ENCODE measurements at places on chromosomes 4 and X.

- no peak for DNase-seq
Observed at GRCh38 chr4:102578819-102579218, 77.7 kb downstream of the NFKB1 start.

- DNase-seq: no peak
Observed at GRCh38 chr4:67158666-67159065, 386.6 kb downstream of the CENPC start.

- DNase-seq: no peak
Observed at GRCh38 chr4:151021637-151022334, 6.7 kb upstream of the LRBA start.

DNA sequence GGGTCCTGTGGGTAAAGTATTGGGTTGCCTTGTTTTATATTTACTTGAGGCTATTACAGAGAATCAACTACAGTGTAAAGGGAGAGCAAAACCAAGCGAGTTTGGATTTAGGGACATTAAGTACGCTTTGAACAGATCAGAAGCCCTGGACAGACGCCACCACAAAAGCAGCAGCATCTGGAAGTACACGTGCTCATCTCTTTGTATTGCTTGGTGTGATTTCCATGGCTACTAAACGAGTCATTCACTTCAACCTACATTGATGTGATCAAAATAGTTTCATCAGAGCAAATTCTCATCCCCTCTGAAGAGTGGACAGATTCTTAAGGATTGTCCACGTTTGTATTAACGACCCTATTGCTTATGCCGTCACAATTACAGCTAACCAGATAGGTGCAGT is 85.1 kb downstream of the SORBS2 start:
- DNase-seq: no peak

DNA sequence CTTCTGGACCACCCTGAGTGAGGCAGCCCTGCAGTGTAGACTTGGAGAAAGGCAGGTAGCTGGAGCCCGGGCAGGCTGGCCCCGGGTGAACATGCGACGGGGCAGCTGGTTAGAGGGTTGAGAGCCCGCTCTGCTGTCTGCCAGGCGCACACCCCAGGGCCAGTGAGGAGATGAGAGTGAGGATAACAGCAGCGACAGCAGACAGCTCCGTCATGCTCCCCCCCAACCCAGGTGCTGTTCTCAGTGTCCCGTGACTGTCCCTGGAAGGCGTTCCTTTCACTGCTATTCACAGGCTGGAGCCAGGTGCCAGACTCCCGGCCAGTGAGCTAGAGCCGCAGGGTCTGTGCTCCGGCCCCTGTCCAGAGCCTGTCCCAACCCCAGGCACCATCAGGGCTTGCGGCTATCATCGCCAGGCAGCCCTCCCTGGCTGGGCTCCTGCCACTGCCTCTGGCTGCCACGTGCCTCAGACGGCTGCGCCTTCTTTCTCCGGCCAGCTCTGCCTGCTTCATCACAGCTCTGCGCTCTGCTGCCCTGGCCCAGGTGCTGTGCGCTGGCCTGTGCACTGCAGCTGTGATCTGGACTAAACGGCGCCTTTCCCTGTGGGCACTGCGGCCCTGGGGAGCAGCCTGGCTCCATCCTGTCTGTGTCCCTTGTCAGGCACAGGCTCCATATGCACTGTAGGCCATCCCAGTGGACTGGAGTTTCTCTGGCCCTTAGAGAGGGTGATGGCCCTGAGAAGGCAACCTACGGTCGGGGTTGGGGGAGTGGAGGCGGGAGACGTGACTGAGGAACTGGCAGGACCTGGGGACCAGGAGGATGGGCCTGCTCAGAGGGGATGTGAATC is 19.8 kb downstream of the NSG1 start:
- no peak for DNase-seq

- no peak for DNase-seq
Observed at GRCh38 chr4:100306018-100306417, 115.8 kb upstream of the DDIT4L start.

- DNase-seq: no peak
Observed at GRCh38 chr4:36152735-36153134, 91.6 kb downstream of the ARAP2 start.

DNA sequence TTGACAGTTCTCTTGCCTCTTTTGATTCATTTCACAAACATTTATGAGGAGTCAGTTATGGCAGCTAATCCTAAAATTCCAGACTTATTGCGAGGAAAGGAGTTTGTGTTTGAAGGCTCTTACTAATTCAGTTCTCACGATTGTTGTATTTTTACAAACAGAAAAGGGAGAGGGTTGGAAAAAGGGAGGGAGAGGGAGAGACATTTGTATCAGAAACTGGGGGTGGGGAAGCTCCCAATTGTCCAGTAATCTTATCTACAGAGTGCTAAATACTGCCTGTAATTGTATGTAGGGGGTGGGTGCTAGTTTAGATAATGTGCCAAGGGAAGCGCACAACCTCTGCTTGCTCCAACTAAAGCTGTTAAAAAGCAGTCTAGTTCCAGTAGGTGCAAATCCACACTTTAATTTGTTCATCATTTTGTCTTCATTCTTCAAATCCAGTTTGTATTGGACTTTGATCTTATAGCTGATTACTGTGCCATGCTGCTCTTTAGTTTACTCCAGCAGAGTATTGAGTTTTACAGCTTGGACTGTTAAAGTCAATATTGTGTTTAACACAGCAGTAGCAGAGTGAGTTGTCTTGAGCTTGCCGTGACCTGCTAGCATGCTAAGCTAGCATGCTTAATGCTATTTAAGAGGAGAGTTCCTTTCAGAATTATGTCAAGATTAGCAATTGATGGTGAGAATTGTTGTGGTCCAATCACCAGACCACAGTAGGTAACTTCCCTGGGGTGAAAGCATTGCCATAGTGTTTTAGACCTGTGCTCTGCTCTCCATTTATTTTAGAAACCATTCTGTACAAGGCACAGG is 13.9 kb downstream of the FNIP2 start:
- DNase-seq: no peak

GRCh38 chr4:124873361-124874171 is 161.0 kb upstream of the ANKRD50 start:
- DNase-seq: no peak

DNA sequence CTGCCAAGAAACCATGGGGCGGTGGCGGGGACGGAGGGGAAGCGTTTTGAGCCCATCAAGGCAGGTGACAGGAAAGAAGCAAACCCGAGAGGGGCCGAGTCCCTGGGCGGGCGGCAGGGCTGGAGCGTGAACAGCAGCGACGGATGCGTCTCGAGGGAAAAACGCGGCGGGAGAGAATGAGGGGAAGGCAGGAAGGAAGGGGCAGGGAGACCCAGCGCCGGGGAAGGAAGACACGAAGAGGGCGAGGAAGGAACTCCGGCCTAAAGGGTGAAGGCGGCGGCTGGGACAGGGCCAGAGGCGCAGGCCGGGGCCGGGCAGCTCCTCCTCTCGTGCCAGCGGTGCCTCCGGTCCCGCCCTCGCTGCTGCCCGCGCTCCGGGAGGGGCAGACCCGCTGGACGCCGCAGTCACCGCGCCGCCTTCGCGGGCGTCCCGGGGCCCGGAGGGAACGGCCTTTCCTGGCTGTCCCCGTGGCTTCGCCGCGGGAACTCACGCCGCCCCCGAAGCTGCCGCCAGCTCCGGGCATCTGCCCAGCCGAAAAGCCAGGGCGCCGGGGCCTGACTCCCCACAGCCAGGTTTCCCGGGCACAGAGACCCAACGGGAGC is 751 bp upstream of the RGS12 start:
- DNase-seq: no peak

- no peak for DNase-seq
Observed at GRCh38 chr4:123517971-123518370, 121.4 kb downstream of the SPRY1 start.

GRCh38 chr4:41359836-41360213 is 103.1 kb downstream of the UCHL1 start:
- no peak for DNase-seq

DNA sequence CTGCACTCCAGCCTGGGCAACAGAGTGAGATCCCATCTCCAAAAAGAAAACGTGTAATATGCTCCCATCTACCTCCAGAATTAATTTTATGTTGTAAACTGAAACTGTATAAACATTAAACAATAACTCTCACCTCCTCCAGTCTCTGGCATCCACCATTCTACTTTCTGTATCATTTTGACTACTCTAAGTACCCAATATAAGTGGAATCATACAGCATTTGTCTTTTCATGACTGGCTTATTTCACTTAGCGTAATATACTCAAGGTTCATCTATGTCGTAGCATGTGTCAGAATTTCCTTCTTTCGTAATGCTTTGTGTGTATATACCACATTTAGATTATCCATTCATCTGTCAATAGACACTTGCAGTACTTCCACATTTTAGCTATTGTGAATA is 20.6 kb downstream of the F8 start:
- no peak for DNase-seq

GRCh38 chr4:53908661-53909078 is 155.7 kb downstream of the CHIC2 start:
- no peak for DNase-seq

DNA sequence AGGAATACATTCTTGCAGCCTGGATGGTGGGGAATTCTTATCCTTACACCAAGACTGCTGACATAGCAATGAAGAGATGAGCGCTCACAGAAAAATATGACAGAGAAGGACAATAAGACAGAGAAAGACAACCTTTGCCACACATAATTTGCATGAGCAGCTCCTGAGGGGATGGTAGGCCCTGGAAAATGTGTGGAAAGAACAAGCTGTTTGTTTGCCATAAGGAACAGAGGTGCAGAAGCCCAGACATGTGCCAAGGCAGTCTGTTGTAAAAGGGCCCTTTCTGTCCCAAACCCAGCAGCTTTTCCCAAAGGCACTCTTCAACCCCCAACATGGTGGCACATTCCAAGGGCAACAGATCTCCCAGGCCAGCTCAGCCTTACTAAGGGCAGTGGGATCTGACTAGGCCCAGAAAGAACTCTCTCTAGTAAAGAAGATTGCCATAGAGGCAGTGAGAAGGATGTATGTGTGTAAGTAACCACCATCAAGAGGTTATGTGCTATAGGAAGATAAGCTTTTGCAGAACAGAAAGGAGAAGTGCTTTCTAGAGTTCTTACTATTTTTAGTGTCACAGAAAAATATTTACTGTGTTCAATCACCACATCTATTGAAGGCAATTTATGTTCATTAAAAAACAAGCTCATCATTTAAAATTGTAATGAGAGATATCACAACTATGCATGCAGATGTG is 287.0 kb upstream of the RASGEF1B start:
- no peak for DNase-seq

DNA sequence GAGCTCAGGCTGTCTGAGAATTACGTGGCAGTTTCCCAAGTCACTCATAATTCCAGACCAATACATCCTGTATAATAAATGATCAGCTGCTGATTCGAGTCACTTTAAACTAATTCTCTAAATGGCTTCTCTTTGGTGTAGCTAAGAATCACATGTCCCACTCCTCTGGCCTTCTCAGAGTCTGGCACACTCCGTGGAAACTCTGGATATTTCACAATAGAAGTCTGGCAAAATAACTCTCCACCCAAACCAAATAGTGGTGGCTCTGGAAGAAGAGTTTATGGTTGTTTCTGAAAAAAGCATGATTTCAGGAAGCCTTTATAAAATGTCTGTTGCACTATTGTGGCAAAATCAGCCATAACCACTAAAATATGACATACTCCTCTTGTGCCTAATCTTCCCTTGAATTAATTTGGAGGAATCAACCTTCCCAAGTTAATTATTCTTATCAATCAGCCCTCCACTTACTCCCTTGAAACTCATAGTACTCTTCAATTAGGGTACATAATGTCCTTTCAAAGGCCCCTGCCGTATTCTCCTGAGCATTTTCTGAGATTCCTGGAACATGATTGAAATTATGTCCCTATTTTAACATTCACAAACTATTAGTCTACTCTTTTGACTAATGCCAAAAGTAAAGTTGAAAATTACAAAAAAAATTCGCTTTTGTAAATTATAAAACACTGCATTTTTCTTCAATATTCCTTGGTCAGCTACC is 991.6 kb downstream of the FAT4 start:
- DNase-seq: no peak

DNA sequence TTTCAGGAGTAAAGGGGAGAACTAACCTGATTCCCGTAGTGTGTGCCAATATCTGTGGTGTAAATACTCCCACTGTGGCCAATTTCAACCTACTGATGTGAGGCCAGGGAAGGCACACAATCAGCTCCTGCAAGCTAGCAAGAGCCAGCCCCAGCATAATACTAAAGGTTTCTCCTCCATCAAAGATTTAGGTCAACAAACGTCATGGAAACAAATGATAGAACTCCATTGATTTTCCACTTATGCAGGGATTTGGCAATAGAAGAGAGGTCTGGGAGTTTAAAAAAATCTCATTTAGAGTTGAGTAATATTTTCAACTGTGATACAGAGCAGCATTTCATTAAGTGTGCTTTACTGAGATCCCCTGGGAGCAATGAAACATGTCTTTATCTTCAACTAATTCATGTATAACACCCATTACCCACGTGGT is 15.8 kb upstream of the VEGFD start:
- DNase-seq: no peak

- DNase-seq: no peak
Observed at GRCh38 chrX:46407036-46407752, 138.0 kb downstream of the ZNF674 start.

GRCh38 chrX:117840645-117841044 is 276.0 kb downstream of the KLHL13 start:
- no peak for DNase-seq

DNA sequence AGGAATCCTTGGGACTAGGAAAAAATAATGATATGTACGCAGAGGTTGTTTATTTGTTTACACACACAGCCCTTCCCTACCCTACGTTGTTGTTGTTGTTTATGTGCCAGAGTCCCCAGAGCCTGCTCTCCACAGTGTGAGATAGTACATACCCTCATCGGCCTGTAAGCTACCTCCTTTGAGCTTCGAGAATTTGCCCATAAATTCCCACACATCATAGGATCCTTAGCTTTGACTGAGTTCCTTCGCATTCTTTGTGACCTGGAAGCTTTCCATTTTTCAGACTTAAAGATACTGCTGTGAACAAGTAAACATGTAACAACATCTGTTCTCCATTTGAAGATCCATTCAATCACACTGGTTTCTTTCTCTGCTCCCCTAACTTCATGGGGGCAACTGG is 114.5 kb downstream of the IRF2 start:
- no peak for DNase-seq

GRCh38 chrX:112968351-112969133 is 127.9 kb upstream of the AMOT start:
- DNase-seq: no peak

DNA sequence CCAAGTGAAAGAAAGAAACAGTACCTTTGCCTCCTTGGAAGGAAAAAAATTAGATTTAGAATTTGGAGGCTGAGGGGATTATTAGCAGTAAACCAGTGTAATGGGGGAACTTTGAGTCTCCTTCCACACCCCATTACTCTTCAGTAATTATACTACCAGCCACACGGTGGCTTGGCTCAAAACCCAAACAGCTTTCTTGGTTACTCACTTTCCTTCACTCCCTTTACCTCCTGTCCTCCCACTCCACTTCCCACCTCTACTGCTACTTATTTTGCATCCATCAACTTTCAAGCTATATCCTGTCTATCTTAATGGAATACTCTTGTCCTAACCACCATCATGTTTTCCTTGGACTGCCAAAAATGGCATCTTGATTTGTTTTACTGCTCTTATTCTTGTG is 310.6 kb upstream of the AADAT start:
- DNase-seq: no peak

- no peak for DNase-seq
Observed at GRCh38 chrX:39869846-39870601, 227.7 kb downstream of the BCOR start.

- DNase-seq: no peak
Observed at GRCh38 chr4:162849937-162850336, 316.8 kb downstream of the NAF1 start.

- no peak for DNase-seq
Observed at GRCh38 chrX:44914532-44915198, 41.7 kb downstream of the KDM6A start.

GRCh38 chr4:87306056-87306455 is 16.6 kb downstream of the HSD17B13 start:
- DNase-seq: no peak

GRCh38 chrX:108088511-108088910 is 2.8 kb downstream of the PSMD10 start:
- no peak for DNase-seq

All from esophagus squamous epithelium (tissue), 5 donors.